ENCODE measurements at places on chromosomes 1 and 21.

DNA sequence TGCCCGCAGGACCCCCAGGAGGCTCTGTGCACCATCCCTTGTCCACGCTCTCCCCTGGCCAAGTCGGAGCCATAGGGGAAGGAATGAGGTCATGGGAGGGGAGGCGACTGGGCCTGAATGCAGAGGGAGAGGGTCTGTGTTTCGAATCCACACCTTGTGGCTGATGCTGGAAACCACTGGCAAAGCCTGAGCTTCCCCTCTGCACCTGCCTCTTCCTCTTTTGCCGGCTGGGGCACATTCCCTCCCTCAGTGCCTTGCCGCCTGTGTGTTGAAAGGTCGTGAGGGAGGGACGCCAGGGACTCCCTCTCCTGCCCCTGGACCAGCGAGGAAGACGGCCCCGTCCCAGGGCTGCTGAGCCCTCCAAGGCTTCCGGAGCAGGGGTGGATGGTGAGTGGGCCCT is 27.3 kb downstream of the PRDM16 start:
- no peak for DNase-seq

- DNase-seq: no peak
These were observed 31.1 kb upstream of the ARHGEF16 start for GRCh38 chr1:3423245-3423829.

DNA sequence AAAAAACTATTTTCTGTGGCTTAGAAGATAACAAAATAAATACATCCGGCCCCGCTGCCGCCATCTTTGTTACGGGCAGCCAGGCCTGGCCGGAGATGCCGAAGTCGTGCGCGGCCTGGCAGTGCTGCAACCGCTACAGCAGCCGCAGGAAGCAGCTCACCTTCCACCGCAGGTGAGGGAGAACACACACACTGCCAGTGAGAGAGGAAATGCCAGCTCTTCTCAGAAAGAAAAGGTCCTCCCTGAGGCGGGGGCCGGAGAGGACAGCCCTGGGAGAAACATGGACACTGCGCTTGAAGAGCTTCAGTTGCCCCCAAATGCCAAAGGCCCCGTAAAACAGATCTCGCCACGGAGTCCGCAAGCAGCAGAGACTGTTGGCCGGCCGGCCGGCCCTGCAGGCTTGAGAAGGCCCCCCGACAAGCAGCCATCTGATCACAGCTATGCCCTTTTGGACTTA is 323.2 kb downstream of the AMY1C start:
- DNase-seq: no peak

GRCh38 chr1:71986160-71986559 is 296.2 kb downstream of the NEGR1 start:
- DNase-seq: no peak

- no peak for DNase-seq
These were observed 2023.3 kb downstream of the NCAM2 start for GRCh38 chr21:23021481-23021880.

DNA sequence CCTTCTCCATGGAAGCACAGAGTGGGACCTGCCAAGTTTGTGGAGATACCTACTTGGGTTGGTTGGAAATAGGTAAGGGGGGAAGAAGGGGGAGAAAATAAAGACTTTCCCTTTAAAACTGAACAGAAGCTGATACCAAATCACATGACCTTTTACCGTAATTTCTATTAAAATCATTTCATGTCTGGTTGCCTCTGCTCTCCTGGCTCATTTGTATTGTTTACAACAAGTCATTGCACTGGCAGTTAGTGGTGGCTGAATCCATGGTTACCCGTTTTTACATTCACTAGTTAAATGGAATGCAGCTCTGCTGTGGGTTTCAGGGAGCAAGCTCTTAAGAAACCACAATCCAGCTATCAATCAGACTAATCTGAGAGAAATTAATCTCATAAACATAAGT is 353.7 kb upstream of the ESRRG start:
- no peak for DNase-seq

GRCh38 chr1:54811066-54811465 is 9.9 kb upstream of the TTC22 start:
- no peak for DNase-seq

GRCh38 chr1:34389974-34390373 is 213.3 kb downstream of the C1orf94 start:
- no peak for DNase-seq

DNA sequence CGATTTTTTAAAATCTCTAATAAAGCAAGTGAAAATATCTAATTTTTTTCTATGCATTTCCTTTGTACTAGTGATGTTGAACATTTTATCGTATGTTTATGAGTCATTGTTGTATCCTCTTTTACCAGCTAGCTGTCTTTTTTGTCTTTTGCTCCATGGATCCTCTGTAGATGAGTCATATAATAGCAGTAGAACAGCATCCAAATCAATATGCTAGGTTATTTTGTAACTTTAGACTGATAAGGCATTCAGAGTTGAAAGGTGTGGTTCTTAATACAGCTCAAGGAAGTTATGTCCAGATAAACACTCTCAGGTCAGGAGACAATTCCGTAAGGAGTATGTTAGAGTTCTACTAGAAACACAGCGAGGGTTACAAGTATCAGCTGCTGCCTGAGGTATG is 31.9 kb downstream of the MAP10 start:
- DNase-seq: no peak

- DNase-seq: no peak
These were observed 11.6 kb upstream of the HIPK1 start for GRCh38 chr1:113917400-113918082.

DNA sequence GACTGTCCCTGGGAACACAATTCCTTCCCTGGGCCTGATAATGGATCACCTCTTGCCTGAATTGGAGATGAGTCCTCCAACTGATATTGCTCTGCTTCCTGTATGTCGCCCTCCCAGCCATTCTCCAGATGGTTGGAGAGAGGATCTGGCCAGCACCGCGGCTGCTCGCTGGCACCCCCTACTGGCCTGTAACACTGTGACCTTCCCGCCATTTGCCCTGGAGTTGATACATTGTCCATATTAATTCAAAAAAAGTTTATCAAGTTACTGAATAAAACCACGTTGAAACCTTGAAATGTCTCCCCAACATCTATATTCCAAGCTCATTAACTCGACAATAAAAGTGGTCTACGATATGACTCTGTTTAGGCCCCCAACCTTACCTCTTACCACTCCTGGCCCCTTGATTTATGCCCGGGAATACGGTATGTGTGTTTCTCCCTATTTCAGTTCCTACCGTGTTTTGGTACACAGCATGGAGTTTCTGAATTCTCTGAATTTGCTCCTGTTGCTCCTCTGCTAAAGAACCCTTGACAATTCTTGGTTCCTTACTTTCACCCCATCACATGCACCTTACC is 241.8 kb upstream of the KIAA0040 start:
- no peak for DNase-seq

DNA sequence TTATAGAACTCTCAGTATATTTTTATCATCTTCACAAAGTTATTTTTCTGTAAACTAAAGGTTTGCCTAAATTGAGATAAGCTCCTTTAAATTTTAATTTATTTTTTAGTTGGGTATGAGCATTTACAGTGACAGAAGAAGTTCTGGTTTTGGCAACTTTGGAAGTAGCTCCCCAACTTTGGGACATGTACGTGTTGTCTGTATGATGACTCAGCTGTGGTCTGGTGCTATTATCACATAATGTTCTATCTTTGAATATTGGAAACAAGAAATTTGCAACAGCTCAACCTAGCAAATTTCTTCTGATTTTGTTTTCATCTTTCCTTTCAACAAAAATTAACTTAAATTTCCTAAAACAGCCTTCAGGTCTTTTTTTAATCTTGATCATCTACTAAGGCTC is 46.6 kb upstream of the C1orf105 start:
- DNase-seq: no peak

DNA sequence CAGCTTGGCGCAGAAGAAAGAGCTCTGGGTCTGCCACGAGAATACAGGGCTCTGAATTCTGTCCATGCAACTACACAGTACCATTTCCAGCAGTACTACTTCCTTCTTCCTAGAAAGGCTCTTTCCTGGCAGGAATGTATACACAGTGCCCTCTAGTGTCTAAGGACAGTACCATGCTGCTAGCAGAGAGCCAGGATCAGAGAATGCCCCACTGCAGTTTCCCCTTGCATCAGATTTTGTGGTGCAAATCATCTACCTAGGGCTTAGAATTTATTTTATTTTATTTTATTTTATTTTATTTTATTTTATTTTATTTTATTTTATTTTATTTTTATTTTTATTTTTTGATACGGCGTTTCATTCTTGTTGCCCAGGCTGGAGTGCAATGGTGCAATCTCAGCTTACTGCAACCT is 50.8 kb downstream of the PAX7 start:
- no peak for DNase-seq

DNA sequence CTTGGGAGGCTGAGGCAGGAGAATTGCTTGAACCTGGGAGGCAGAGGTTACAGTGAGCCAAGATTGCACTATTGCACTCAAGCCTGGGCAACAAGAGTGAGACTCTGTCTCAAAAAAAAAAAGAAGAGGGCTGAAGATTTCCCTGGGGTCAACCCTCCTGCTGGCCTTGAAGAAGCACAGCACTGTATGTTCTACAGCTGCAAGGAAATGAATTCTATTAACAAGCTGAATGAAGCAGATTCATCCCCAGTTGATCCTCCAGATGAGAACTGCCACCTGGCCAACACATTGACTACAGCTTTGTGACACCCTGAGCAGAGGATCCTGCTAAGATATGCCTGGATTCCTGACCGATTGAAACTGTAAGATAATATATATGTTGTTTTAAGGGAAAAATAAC is 129.5 kb downstream of the ADSS2 start:
- no peak for DNase-seq

All from activated CD4-positive, alpha-beta T cell treated with anti-CD3 and anti-CD28 coated beads, Interleukin-2, amount 50 U/mL, for 1 hour (primary cell).